ENCODE measurements at places on chromosomes 3 and 15. TPM values are rescaled to one million over a fixed set of nuclear protein-coding genes. Genes with fewer than 3 reads are reported as not detected.

GRCh38 chr3:98974442-98974841, 72.9 kb upstream of the DCBLD2 start:
- no peaks in the 10 kb centered on the region for H3K4me1 ChIP-seq
- no peak for DNase-seq
- no peak overlapping the region for H3K27ac ChIP-seq
- no peaks in the 10 kb centered on the region for H3K36me3 ChIP-seq
- no peaks in the 10 kb centered on the region for H3K27me3 ChIP-seq

DNA sequence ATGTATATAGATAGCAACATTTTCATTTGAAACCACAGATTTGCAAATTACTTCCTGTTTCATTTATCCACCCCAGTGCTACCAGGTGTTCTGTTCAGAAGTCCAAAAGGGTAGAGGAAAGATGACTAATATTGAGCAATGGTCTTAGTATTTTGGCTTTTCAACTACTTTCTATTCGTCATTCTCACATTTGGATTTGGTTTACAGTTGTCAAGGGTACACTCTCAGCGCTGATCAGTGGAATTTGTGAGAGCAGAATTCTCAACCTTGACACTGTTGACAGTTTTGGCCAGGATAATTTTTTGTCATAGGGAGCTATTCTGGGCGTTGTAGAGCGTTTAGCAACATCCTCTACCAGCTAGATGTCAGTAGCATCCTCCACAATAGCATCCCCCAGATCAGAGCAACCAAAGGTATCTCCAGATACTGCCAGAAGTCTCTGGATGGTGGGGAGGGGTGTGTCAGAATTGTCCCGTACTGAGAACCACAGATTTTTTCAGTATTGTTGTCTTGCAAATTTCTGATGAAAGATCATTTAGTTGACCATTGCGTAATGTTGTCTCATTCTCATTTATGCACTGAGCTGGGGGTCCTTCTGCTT, 4.2 kb downstream of the HMCES start:
- H3K27ac ChIP-seq: no peak overlapping the region
- H3K4me3 ChIP-seq: no peak overlapping the region
- H3K36me3 ChIP-seq: peaks cover 10% of the 10 kb centered on the region
- no peak for DNase-seq
- H3K4me1 ChIP-seq: peaks cover 52% of the 10 kb centered on the region
- no peaks in the 10 kb centered on the region for H3K27me3 ChIP-seq

GRCh38 chr3:30004481-30004880, 601.9 kb upstream of the TGFBR2 start:
- no peaks in the 10 kb centered on the region for H3K36me3 ChIP-seq
- no peak overlapping the region for H3K27ac ChIP-seq
- peaks cover 8% of the 10 kb centered on the region for H3K4me1 ChIP-seq
- no peak overlapping the region for H3K4me3 ChIP-seq
- H3K27me3 ChIP-seq: no peaks in the 10 kb centered on the region
- no peak for DNase-seq

DNA sequence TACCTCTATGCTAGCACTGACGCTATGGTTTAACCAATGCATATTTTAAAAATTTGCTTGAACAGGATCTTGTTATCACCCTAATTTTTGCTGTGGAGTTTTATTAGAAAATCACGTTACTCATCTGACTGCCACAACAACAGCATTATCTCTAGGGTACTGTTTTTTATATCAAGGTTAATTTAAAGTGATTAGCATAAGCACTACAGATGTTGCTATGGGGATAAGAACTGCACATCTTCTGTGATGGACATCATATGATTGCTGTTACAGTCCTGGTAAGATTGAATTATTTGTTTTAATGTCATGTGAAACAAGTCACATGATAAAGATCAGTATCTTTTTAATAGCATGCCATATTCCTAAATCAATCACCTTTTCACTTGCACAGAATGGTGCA, 492.2 kb upstream of the ROBO2 start:
- H3K27ac ChIP-seq: no peak overlapping the region
- no peaks in the 10 kb centered on the region for H3K27me3 ChIP-seq
- H3K36me3 ChIP-seq: no peaks in the 10 kb centered on the region
- H3K4me1 ChIP-seq: no peaks in the 10 kb centered on the region
- H3K4me3 ChIP-seq: no peak overlapping the region
- no peak for DNase-seq

- peaks cover 85% of the 10 kb centered on the region for H3K27me3 ChIP-seq
- H3K4me3 ChIP-seq: no peak overlapping the region
- no peaks in the 10 kb centered on the region for H3K4me1 ChIP-seq
- no peaks in the 10 kb centered on the region for H3K36me3 ChIP-seq
- no peak for DNase-seq
Observed at GRCh38 chr15:75952525-75952924, 48.8 kb downstream of the FBXO22 start.

DNA sequence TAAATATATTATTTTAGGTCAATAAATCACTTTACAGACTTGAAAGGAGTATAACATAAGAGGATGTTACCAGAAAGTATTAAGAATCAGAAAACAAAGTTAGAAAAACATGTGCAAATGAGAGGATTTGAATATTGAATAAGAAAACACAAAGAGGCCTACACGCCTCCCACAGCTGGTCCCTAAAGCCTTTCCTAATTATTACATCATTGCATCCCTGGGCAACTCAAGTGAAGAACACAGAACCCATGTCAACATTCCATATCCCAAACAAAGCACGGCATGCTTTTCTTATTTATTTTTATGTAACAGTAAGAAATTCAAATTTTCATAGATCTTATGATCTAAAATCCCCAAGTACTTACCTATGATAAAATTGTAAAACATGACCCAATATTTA, 61.2 kb downstream of the HERC1 start:
- peaks cover 29% of the 10 kb centered on the region for H3K36me3 ChIP-seq
- H3K27me3 ChIP-seq: no peaks in the 10 kb centered on the region
- no peak overlapping the region for H3K27ac ChIP-seq
- peaks cover 25% of the 10 kb centered on the region for H3K4me1 ChIP-seq

DNA sequence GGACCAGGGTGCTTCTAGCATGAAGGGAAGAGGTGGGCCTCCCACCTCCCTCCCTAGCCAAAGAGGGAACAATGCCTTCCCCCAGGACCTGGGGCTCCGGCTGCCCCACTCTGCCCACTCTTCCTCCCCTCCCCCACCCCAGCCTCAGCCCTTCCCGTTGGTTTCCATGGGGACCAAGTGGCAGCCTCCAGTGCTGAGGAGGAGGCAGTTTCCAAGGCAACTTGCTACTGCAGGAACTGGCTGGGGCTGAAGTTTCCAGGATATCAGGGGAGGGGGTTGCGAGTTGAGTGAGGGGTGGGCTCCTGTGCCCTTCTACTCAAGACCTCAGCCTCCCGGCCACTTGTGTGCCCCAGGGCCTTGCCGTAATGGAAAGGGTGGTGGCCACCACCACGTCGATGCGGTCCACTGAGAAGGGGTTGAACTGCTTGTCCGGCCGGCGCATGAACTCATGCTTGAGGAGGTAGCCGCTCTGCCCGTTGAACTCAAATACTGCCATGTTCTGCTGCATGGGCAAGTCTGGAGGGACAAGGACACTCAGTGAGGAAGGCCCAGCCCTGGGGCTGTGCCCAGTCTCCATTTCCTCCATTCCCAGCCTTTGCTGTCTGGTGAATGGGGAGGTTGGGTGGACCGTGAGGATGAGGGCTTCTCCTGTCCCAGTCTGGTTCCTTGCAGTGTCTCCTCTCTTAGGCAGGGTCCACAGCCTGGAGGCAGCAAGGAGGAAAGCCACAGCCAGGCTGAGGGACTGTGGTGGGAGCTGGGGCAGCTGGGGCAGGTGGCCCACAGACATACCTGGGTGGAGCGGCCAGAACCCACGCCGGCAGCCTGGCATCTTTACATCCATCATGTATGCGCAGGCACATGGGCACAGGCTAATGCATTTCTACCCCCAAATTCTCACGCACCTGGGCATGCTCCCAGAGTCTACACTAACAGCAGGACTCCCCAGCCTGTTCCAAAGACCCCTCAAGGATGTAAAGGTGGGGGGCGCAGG, 11.3 kb upstream of the ANKRD63 start:
- H3K4me1 ChIP-seq: peaks cover 59% of the 10 kb centered on the region
- H3K36me3 ChIP-seq: no peaks in the 10 kb centered on the region
- no peak for DNase-seq

DNA sequence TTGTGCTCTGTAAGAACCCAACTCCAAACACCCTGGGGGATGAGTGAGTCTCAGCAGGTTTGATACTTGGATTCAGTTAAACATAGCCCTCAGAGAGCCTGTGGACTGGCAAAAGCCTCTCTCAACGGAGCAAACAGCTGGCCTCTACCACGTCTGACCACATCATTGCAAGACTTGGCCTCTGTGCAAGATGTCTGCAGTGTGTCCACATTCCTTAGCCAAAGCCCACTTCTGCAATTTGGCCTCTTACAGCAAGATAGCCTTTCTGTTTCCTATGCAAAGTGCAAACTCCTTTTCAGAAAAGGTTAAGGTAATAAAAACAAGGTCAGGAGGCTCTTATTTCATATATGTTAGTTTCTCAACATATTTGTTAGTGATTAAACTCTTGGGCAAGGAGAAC, 27.9 kb downstream of the FBN1 start:
- no peak overlapping the region for H3K27ac ChIP-seq
- H3K27me3 ChIP-seq: no peaks in the 10 kb centered on the region
- H3K36me3 ChIP-seq: no peaks in the 10 kb centered on the region
- H3K4me1 ChIP-seq: peaks cover 19% of the 10 kb centered on the region

- no peaks in the 10 kb centered on the region for H3K27me3 ChIP-seq
- no peak overlapping the region for H3K4me3 ChIP-seq
- DNase-seq: no peak
- no peaks in the 10 kb centered on the region for H3K36me3 ChIP-seq
- H3K27ac ChIP-seq: peak overlapping the region; percentile 60
Observed at GRCh38 chr3:112390783-112391641, 58.1 kb downstream of the CD200 start.

DNA sequence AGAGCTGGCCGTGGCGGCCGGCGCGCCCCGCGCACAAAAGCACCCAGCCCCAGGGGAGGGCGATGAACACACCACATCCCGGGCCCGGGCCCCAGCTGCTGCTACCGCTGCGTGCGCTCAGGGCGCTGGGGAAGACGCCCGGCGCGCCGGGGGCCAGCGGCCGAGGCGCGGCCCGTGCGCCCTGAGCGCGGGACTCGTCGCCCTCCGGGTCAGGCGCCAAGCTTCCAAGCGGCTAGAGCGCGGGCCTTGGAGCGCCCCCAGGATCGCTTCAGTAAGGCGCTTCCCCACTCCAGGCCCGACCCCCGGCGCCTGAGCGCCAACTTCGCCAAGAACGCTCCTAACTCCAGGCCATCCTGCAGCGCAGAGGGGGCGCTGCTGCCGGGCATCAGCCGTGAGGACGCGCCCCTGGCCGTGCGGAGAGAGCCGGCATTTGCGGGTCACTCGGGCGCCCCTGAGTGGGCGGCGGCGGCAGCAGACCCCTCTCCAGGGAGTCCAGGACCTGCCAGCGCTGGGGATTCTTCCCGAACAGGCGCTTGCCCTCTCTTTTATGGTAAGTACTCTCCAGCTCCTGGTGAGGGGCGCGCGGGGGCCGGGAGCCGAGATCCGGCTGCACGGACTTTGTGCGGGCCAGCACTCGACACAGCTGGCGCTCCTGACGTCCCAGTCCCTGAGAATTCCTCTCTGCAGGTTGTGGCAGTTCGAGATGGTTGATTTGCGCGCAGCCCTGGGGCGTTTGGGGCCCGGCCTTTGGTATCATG, 475 bp downstream of the SPSB4 start:
- peak overlapping the region; percentile 83 for H3K27ac ChIP-seq
- H3K27me3 ChIP-seq: peaks cover 71% of the 10 kb centered on the region
- no peaks in the 10 kb centered on the region for H3K36me3 ChIP-seq
- peaks cover 45% of the 10 kb centered on the region for H3K4me1 ChIP-seq
- peak overlapping the region; percentile 77 for H3K4me3 ChIP-seq

GRCh38 chr3:194439881-194440550, 41.0 kb upstream of the GP5 start:
- no peaks in the 10 kb centered on the region for H3K4me1 ChIP-seq
- peaks cover 97% of the 10 kb centered on the region for H3K36me3 ChIP-seq
- H3K27me3 ChIP-seq: no peaks in the 10 kb centered on the region
- no peak for DNase-seq

- no peak overlapping the region for H3K4me3 ChIP-seq
- H3K27ac ChIP-seq: no peak overlapping the region
- DNase-seq: no peak
- H3K36me3 ChIP-seq: no peaks in the 10 kb centered on the region
- no peaks in the 10 kb centered on the region for H3K27me3 ChIP-seq
Observed at GRCh38 chr15:92538115-92538514, 117.5 kb downstream of the FAM174B start.

ZBTB20 gene
- total RNA-seq: 62.0 TPM

BRK1 gene
- total RNA-seq: 99.0 TPM

SOX14 gene
- total RNA-seq: not detected

TATDN2 gene
- 15.8 TPM for total RNA-seq

DNAH12 gene
- 0.16 TPM for total RNA-seq

NOX5 gene
- total RNA-seq: not detected
